ENCODE measurements at places on chromosomes 7 and 10.

DNA sequence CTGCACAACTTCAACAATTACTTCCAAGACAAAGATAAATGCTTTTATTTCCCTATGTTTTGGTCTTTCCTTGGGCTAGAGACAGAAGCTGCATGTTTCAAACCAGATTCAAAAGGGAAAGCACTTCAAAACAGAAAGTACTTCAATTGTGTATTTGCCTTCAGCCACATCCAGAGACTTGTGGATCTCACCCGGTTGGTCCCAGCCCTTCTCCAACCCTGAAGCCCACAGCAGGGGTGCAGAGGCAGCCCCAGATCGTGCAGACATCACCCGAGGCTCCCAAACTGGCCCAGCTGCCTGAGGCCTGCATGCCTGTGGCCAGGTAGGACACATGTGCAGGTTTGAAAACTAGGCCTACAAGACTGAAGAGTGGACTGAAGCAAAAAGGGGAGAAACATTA is 80.8 kb downstream of the ALOX5 start:
- no peak for DNase-seq

DNA sequence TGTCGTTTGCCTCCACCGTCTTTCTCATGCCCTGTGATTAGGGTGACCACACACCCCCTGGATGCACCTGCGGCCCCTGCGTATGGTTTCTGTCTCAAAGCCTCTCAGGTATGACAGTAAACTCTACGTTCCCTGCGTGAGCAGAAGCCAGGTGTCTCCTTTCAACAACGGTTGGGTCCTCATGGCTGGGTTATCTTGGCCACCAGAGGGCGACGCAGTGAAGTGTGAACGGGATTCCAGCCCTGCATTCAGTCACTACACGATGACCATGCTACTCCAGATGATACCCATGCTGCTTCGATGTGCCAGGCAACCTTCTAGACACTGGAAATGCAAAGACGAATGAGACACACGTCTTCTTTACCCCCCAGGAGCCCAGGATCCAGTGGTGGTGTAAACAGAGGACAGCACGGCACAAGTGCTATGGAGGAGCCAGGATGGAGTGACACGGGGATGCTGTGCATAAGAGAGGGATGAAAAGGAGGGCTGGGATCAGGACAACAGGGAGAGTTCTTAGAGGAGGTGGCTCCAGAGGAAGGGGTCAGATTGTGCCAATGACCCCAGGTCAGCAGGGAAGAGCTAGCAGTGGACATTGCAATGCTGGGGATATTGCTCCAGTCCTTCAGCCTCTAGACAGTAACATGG is 228.1 kb upstream of the PFKP start:
- no peak for DNase-seq

GRCh38 chr7:28958980-28959347 is 834 bp upstream of the TRIL start:
- DNase-seq, result no peak

GRCh38 chr7:137957887-137958286 is 44.0 kb downstream of the CREB3L2 start:
- DNase-seq, result no peak

GRCh38 chr7:84248843-84249242 is 54.3 kb upstream of the SEMA3A start:
- no peak for DNase-seq

DNA sequence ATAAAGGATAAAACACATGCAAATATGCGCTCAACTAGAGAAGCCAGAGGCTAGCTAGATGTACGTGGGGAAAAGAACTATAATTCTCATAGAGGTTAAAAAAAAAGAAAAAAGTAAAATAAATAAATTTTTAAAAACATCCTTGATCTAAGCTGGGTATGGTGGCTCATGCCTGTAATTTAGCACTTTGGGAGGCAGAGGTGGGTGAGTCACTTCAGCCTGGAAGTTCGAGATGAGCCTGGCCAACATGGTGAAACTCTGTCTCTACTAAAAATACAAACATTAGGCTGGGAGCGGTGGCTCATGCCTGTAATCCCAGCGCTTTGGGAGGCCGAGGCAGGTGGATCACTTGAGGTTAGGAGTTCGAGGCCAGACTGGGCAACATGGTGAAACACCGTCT is 18.6 kb upstream of the HSPA12A start:
- DNase-seq, result no peak

DNA sequence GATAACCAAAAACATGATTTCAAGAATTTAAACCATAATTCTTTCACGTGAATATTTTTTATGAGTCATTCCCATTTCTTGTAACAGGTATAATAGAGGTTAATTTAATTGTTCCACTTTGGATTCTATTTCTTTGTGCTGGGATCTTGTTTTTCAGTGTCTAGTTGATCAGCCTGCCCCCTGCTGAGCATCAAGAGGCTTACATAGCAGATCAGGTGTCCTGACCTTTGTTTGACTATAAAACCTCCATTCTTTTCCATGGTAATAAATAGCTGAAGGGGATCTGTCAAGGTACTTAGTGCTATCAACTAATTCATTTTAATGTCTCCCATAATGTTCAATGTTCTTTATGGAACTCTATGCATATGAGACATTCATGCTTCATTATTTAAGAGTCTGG is 4.9 kb downstream of the COL17A1 start:
- DNase-seq, result peak; percentile 14

DNA sequence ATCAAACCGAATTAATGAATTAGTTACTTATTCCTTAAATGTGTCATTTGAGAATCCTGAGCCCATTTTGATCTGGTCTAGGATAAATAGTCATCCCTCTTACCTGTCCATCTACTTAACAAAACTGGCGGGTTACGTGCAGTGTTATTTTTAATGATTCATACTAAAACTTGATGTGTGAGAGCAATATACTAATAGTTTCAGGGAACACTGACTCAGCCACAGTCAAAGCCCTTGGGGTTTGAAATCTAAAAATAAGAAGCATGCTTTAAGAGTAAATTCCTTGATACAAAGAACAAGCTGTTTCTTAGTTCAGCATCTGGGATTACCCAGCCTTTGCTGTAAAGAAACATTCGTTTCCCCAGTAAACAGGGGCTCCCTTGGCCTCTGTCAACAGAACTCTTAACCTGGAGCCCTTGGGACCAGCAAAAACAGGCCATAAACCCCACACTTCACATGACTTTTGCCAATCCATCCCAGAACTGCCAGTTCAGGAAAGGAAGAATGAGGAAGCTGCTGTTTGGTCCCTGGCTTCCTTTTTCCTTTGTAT is 370.6 kb upstream of the IGFBP3 start:
- no peak for DNase-seq

- DNase-seq, result no peak
Measured at GRCh38 chr10:47152861-47153349, 147.1 kb upstream of the GDF10 start.

DNA sequence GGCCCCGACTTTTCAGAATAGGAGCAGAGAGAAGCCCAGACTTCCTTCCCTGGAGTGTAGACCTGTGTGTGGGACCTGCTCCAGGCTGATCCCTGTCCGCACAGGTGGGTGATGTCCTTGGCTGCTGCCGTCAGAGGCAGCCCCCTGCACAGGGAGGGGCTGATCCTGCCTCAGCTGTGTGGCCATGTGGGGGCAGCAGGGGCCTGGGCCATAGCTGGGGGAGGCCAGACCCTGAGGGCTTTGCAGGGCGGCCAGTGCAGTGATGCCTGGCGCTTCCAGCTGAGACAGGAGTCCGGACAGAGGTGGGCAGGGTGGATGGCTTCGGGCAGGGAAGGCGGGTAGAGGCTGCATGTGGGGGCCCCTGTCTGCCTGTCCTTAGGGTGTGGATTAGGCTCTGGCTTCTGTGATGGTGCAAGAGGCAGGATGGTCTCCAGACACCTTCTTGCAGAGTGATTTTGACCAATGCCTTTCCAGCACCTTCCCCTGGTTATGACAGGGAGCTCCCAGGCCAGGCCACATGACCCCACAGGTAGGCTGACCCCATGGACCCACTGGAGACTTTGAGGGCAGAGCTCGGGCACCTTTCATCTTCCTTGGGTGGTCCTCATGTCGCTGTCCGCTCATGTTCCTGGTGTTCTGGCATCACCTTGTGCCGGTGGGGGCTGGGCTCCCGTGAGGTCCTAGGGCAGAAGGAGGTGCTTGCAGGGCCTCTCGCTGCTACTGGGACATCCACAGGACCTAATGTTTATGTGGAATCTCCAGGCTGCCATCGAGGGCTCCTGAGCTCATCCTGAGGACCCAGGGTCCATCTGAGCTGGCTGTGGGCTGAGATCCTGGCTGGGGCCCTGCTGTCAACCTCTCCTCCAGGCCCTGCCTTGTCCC is 141.5 kb downstream of the ADCY1 start:
- no peak for DNase-seq

DNA sequence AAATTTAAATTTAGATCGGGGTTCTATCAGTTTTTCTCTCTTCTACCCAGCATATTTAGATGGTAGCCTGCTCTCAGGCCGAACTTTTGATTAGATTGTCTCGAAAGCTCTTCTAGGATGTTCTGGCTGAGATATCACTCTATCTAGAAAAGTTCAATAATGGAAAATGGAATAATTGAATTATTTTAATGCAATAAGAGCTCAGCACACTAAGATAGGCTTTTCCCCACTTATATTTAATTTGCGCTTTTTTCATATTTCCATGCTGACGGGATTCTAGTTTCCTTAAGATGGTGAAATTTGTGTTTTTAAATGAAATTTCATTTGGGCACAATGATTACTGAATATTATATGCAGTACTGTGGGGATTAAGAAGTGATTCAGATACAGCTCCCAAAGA is 73.7 kb downstream of the PIK3CG start:
- no peak for DNase-seq

- no peak for DNase-seq
Measured at GRCh38 chr10:118307220-118307619, 34.9 kb downstream of the FAM204A start.

DNA sequence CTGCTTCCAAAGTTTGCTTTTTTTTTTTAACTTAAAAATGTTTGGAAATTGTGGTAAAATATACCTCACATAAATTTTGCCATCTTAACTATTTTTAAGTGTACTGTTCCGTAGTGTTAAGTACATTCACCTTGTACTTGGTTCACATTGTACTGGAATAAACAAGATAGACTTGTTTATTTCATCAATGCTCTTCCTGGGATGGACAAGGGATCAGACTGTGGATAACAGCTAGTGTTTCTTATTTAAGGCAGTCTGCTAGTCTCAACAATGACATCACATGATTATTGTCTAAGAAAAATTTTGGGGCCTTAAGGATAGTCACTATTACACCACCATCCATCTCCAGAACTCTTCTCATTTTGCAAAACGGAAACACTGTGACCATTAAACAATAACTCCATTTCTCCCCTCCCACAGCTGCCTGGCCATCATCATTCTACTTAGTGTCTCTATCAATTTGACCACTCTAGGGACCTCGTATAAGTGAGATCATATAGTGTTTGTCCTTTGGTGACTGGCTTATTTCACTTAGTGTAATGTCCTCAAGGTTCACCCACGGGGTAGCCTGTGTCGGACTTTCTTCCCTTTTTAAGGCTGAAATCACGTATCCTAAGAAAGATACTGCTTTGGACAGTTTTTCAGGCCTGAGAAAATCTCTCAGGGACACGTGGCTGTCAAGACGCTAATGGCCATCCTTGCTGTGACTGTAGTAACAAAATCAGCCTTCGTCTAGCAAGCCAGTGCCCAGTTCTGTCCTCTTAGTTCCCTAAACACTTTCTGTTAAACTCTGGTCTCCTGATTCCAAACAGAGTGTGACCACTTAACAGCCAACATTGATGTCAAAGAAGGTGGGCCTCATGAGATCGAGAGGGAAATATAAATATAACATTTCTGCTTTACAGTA is 305.2 kb downstream of the FRMD4A start:
- DNase-seq, result no peak

DNA sequence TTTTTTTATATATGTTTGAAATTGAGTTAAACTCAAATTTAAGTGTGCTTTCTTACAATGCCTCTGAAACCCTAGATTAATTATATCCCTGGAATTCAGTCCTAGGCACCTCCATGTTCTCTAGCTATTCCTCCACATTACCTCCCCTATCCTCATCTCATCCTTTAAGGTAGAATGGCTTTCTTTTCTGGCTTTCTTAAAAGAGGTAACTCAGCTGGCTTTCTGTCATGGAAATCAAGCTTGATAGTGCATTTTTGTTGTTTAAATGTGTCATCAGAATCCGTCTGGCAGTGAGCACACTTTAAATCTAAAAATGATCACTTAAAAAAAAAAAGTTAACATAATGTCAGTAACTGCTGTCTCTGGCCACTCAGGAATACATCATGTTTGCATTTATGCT is 42.2 kb downstream of the AHR start:
- DNase-seq, result no peak

- DNase-seq, result no peak
Measured at GRCh38 chr7:127886248-127886647, 145.0 kb downstream of the LRRC4 start.

DNA sequence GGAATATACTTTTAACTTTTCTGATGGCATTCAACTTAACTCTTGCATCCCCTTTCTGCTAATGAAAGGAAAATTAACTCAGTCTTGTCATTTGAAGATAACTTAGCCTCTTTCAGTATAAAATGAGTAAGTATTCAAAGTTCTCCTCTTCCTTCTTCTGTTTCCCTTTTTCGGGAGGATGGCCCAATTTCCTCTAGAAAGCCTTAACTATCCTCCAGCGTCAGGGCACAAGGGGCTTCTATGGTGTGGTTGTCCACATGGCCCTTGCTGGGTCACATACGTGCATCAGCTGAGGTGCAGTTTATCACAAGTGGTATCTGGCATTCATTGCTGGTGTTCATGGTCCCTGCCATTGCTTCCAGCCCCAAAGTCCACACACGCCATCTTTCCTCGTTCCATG is 17.8 kb upstream of the GSAP start:
- DNase-seq, result no peak

GRCh38 chr10:69010151-69010640 is 21.6 kb downstream of the KIFBP start:
- DNase-seq, result no peak

- DNase-seq, result no peak
Measured at GRCh38 chr7:116395141-116395791, 104.3 kb upstream of the CAV2 start.

DNA sequence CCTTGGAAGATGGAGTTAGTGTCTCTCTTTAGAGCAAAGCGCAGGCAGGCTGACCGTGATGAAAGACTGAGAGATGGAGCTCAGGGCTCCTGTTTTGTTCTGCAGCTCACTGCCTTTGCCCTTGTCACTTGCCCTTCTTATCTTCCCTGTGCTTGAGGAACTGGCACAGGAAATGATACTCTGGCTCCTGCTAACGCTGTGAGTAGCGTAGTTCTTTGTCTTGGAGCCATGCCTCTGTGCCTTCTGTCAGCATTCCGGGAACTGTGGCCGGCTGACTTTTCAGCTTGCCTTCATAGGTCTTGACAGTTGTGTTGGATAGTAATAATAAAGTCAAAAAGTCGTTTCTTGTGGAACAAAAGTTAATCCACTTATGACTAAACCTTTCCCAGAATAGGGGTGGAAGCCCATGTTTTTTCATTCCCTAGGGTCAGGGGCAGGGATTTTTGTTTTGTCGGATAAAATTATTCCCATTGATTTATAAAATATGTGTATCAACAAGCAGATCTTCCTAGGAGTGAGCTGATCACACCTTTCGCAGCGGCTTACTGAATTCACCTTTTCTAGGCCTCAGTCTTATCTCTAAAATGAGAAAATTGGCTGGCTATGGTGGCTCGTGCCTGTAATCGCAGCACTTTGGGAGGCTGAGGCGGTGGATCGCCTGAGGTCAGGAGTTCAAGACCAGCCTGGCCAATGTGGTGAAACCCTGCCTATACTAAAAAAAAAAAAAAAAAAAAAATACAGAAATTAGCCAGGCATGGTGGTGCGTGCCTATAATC is 16.6 kb upstream of the TMEM236 start:
- DNase-seq, result no peak

GRCh38 chr10:62723375-62723774 is 81.1 kb upstream of the ADO start:
- DNase-seq, result no peak

- no peak for DNase-seq
Measured at GRCh38 chr7:116162254-116162653, 48.1 kb upstream of the TES start.

- DNase-seq, result no peak
Measured at GRCh38 chr7:99719996-99720769, 14.8 kb downstream of the CYP3A7 start.

Measured in putamen (tissue), 1 donor.